ENCODE measurements at places on chromosomes 5 and 9. TPM values are rescaled to one million over a fixed set of nuclear protein-coding genes. Genes with fewer than 3 reads are reported as not detected.
A peak's percentile ranks its signal among the peaks of the same experiment; 100 is the strongest.

Gene IQGAP2
- polyA plus RNA-seq = 11.5 TPM

- no peak for DNase-seq
Measured at GRCh38 chr9:77953590-77953989, 78.0 kb downstream of the GNAQ start.

DNA sequence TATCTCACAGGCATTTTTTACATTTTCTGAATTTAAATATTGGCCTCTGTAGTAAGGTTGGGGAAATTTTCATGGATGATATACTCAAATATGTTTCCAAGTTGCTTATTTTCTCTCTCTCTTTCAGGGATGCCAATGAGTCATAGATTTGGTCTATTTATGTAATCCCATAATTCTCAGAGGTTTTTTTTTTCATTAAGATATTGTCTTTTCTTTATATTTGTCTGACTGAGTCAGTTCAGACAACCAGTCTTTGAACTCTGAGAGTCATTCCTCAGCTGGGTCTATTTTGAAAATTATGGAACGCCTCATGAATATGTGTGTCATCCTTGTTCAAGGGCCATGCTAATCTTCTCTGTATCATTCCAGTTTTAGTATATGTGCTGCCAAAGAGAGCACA lies 223.2 kb downstream of the PCSK1 start:
- DNase-seq = no peak

- DNase-seq = no peak
Measured at GRCh38 chr5:131272724-131273123, 8.9 kb downstream of the CDC42SE2 start.

- no peak for DNase-seq
Measured at GRCh38 chr9:3087697-3088096, 243.8 kb upstream of the PUM3 start.

- DNase-seq = no peak
Measured at GRCh38 chr5:168656633-168657032, 77.5 kb upstream of the PANK3 start.

DNA sequence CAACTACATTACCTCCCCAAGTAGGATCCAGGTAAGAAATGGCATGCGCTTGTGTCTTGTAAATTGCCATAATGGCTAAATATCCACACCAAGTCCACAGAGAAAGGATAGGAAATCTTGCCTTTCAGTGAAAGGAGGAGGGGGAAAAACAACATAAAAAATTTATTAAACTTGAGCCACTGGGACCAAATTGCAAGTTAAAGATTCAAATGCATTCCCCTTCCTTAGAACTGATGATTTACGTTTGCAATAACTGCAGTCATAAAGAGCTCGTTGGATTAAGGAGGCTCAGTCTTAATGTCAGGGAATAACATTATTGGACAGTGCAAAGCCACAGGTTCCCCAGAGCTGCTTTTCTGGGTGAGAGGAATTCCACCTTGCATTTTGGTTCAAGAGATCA lies 92.6 kb upstream of the SARDH start:
- no peak for DNase-seq

DNA sequence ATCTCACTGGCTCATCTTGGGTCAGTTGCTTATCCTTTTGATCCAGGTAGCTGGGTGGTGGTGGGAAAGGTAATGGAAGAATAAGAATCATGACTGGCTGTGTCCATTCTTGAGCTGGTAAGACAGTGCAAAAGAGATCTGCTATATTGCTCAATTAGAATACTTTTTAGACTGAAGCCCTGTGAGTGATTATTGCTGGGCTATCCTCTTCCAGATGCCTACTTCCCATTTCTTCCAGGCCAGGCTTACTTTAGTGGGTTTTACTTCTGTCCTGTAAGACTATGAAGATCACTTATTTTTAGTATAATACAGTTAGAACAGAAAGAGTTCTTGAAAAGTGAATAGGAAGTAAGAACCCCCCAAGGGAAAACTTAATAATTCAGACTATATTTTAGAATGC lies 7.2 kb downstream of the MARCHF6 start:
- DNase-seq = no peak

DNA sequence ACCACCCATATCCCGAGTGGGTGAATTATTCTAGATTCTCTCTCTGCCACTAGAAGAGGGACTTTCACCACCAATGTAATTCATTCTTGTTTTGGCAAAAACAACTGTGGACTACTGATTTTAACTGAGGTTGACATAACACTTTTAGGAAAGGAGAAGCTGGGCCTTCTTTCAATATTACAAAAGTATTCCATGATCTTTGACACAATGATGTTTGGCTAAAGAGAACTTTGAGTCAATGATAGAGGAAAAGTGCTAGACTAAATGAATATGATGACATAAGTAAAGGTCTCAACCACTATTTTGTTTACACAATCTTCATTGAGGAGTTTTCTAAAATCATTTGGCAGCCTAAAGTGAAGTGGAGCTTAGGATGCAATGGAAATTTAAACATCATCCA lies 336.9 kb upstream of the PDE4D start:
- DNase-seq = no peak

GRCh38 chr5:171419688-171420430 lies 412 bp downstream of the FGF18 start:
- DNase-seq = peak; percentile 77

Gene PTGDS
- 18.6 TPM for polyA plus RNA-seq

DNA sequence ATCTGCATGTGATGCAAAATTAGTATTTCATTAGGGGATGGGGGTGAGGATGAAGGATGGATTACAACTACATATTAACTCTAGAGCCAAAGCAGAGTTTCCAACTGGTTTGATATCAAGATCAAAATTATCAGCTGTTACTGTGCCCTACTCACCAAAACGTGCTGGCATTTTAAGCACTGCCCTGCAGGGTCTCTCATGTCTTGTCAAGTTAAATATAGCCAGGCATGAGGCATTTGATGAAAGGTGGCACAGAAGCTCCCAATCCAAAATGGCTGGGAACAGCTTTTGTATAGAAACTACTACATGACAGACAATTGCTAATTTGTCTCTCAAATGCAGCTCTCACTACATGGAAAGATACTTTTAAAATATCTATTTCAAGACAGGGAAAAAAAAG lies 27.1 kb upstream of the CAAP1 start:
- DNase-seq = no peak

Gene MYOT
- polyA plus RNA-seq = 2.1 TPM

Gene CWC27
- 16.5 TPM for polyA plus RNA-seq

Gene ARL15
- 5.7 TPM for polyA plus RNA-seq

DNA sequence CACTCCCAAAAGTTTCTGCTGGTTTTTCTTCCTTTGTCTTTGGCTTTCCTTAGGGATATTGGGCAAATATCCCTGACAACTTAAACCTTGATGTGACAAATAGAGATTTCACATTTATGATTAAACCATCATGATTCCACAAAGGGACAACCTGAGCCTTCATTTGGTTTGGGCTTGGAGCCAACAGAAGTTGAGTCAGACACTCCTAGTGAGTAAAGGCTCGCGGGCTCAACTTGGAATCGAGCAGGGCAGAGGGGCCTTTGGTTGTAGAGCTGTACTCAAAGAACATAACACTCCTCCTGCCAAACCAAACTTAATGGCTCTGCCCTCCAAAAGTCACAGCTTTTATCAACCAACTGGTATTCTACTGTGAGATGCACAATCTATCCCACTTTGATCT lies 290.2 kb upstream of the MAP3K1 start:
- DNase-seq = no peak
